ENCODE measurements at places on chromosomes 4 and X. TPM values are rescaled to one million over a fixed set of nuclear protein-coding genes. Genes with fewer than 3 reads are reported as not detected.

DNA sequence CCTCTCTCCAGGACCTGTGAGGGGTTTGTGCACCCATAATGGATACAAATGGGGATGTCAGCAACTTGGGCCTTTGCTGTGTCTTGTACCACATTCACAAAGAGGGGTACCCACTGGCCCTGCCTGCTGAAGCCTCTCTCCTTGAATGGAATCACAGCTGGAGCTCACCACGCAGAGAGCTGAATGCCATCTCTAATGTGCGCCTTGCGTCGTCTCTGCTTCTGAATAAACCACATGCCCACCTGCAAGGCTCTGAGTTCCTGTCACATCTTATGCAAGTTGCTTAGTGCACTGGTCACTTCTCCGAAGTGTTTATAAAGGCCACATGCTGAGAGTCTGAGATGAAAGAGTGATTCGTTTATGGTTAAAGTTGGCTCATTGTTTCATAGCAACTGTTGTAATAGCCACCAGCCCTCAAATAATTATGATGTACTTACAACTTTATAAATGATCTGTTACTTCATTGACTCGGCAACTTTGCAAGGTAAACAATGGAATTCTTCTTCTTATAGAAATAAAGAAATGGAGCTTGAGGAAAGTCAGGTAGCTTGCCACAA lies 6.2 kb upstream of the PUDP start:
- H3K36me3 ChIP-seq: no peaks in the 10 kb centered on the region
- no peak overlapping the region for H3K4me3 ChIP-seq
- H3K27me3 ChIP-seq: peaks cover 18% of the 10 kb centered on the region
- H3K4me1 ChIP-seq: peaks cover 10% of the 10 kb centered on the region
- no peak overlapping the region for H3K27ac ChIP-seq

The ZIC3 gene
- total RNA-seq: not detected

The CXXC4 gene
- not detected for total RNA-seq

- peaks cover 32% of the 10 kb centered on the region for H3K27me3 ChIP-seq
- H3K36me3 ChIP-seq: no peaks in the 10 kb centered on the region
- H3K27ac ChIP-seq: no peak overlapping the region
These were observed 580.8 kb upstream of the FTHL17 start for GRCh38 chrX:31652650-31653049.

DNA sequence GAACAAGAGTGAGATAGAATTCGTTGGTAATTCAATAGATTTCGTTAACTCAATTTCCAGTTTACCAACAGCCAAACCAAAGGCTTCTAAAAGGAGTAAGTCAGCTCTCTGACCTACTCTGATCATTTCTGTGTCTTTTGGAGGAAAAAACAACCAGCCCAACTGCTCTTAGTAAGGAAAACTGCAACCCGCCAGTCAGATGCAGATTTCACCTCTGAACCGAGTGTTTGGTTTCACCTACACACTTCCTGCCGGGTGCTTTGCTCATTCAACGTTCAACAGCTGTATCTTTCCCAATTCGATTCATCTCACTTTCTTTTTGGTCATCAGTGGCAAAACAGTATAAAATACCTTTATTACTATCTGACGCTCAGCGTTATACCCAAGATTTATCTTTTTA lies 24.5 kb downstream of the TMSB4X start:
- no peaks in the 10 kb centered on the region for H3K36me3 ChIP-seq
- no peak overlapping the region for H3K4me3 ChIP-seq
- H3K27me3 ChIP-seq: peaks cover 17% of the 10 kb centered on the region
- DNase-seq: no peak

- H3K27ac ChIP-seq: no peak overlapping the region
- peak; percentile 13 for DNase-seq
- no peaks in the 10 kb centered on the region for H3K4me1 ChIP-seq
- H3K4me3 ChIP-seq: no peak overlapping the region
These were observed 10.5 kb upstream of the CHRDL1 start for GRCh38 chrX:110806145-110806544.

The SMS gene
- 160 TPM for total RNA-seq

- H3K27ac ChIP-seq: no peak overlapping the region
- H3K4me1 ChIP-seq: peaks cover 5% of the 10 kb centered on the region
- no peak overlapping the region for H3K4me3 ChIP-seq
- no peak for DNase-seq
- H3K27me3 ChIP-seq: no peaks in the 10 kb centered on the region
These were observed 20.3 kb upstream of the DHX15 start for GRCh38 chr4:24604558-24605214.

DNA sequence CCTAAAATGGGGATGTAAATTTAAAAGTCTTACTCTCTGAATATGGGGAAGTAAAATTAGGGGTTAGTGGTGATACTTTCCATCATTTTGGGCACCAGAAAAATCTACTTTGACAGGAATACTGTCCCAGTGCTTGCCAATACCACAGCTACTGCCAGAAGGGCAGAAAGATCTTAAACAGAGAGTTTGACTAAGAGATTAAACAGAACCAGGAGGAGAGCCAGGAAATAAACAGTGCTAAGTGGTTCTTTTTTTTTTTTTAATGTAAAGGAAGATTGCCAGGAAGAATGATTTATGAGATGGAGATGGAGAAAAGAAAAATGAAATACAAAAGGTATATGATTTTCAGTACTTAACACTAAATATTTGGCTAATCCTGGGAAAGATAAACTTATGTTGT lies 126.8 kb downstream of the RTL3 start:
- peaks cover 6% of the 10 kb centered on the region for H3K36me3 ChIP-seq
- no peaks in the 10 kb centered on the region for H3K27me3 ChIP-seq

- no peak overlapping the region for H3K27ac ChIP-seq
- no peak overlapping the region for H3K4me3 ChIP-seq
- H3K4me1 ChIP-seq: peaks cover 6% of the 10 kb centered on the region
- no peaks in the 10 kb centered on the region for H3K36me3 ChIP-seq
- H3K27me3 ChIP-seq: no peaks in the 10 kb centered on the region
These were observed 57.6 kb upstream of the MAP9 start for GRCh38 chr4:155434366-155434765.

GRCh38 chrX:69424161-69424560 lies 80.0 kb upstream of the NALF2 start:
- no peaks in the 10 kb centered on the region for H3K4me1 ChIP-seq
- DNase-seq: peak; percentile 27
- no peak overlapping the region for H3K4me3 ChIP-seq
- H3K27ac ChIP-seq: no peak overlapping the region

DNA sequence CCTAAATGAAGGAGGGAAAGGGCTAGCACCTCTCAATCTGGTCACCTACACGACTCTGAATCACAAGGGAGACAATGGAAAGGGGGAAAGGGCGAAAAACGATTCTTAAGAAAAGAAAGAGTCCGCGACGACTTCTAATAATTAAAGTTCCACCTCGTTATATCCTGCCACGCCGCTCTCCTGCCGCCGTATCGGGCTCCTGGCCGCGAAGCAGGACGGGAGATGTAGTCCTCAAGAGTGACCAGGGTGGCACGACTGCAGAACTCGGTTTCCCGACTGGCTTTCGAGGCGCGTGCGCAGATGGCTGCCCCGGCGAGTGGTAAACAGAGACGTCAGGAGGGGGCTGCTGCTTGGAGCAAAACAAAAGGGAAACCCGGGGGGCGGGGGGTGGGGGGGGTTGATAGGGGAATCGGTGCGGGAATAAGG lies at the start of gene FOXO4:
TSS of gene FOXO4 (plus strand) at position 297 of the 426 bp plus-strand sequence. CDS start 678 bp downstream, outside the sequence.
- peaks cover 65% of the 10 kb centered on the region for H3K27me3 ChIP-seq
- peak within 1 kb of the TSS; percentile 84 for H3K27ac ChIP-seq
- H3K4me3 ChIP-seq: peak within 1 kb of the TSS; percentile 82
- no peaks in the 10 kb centered on the region for H3K36me3 ChIP-seq
- DNase-seq: peak; percentile 77
- no peaks in the 10 kb centered on the region for H3K4me1 ChIP-seq

GRCh38 chr4:126568652-126569570 lies 1063.8 kb upstream of the INTU start:
- no peak overlapping the region for H3K27ac ChIP-seq
- no peak overlapping the region for H3K4me3 ChIP-seq
- H3K36me3 ChIP-seq: no peaks in the 10 kb centered on the region
- H3K27me3 ChIP-seq: no peaks in the 10 kb centered on the region
- peaks cover 6% of the 10 kb centered on the region for H3K4me1 ChIP-seq
- no peak for DNase-seq

The IL1RAPL2 gene
- 3.2 TPM for total RNA-seq

DNA sequence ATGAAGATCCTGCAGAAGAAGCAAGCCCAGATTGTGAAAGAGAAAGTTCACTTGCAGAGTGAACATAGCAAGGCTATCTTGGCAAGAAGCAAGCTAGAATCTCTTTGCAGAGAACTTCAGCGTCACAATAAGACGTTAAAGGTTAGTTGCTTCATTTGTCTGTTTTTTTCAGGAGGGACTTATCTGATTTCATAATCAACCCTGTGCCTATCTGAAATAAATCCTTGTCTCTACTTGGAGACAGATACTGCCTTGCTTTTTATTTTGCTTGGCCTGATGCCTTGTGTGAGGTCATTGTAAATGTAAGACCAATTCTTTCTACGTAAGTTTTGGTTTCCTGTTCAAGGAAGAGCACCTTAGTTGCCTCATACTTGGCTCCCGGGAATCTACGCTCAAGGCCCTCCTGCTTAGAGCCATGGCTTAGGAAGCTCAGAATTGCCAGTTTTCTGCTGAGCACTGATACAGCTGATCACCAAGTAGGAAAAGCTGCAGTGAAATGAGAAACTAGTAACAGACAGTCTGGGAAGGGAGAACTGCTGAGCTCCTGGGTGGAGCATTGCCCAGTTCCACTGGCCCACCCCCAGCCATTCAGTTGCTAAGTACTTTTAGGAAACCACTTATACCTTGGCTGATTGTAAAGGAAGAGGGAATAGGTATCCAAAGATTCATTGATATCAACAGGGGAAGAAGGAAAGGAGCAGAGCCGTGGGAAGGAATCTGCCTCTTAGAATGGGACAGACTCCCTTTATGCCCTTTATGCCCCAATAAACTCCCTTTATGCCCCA lies 41.8 kb downstream of the RBBP7 start:
- no peak overlapping the region for H3K4me3 ChIP-seq
- H3K36me3 ChIP-seq: peaks cover 79% of the 10 kb centered on the region
- DNase-seq: peak; percentile 88

DNA sequence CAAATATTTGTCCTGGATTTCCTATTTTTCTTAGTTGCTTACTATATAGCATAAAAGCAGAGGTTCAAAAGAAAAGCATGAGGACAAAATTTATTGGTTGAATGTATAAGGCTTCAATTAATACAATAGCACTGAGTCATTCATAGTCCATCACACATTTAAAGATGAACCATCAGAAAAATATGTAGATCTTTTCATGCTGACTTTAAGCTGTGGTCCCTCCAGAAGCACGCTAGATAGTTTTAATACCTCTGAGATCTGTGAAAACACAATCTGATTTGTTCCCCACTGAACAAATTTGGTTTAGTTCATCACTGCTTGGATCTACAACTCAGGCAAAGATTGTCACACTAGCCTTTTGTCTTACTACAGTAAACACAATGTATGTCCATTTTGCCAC lies 377.2 kb upstream of the ANXA10 start:
- no peaks in the 10 kb centered on the region for H3K27me3 ChIP-seq
- no peak overlapping the region for H3K4me3 ChIP-seq
- no peak for DNase-seq
- H3K4me1 ChIP-seq: peaks cover 4% of the 10 kb centered on the region
- no peak overlapping the region for H3K27ac ChIP-seq
